ENCODE measurements at places on chromosomes 4 and X.
A peak's percentile ranks its signal among the peaks of the same experiment; 100 is the strongest.

DNA sequence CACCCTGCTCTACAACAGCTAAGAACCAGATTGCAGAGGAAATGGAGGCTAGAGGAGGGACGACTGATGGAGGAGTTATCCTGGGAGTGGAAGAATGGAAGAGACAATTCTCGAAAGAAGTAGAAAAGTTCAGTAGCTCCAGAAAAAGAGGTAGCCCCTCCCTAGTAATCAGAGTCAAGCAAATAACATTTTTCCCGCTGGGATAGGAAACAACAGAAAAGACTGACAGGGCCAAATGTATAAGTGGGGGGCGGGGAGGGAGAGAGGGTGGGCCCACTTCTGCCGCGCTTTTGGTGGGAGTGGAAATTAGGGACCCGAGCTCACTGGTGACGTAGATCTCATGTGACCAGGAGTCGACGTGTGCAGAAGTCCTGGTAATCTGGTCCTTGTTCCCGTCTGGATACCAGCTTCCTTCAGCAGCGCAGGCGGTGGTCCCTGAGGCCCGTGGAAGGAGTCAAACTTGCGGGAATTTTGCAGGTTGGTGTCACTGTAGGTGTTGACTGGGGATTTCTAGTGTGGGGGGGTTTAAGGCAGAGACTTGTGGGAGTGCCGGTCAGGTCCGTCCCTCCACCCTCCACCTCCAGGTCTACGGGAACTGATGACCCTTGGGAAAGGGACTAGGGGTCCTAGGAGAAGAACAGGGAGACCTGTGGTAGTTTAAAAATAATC is at the start of gene TCEAL9:
Gene TCEAL9 (plus strand): TSS at position 377 of the 669 bp plus-strand sequence. CDS start 1,179 bp downstream, outside the sequence.
- peak; percentile 44 for DNase-seq

DNA sequence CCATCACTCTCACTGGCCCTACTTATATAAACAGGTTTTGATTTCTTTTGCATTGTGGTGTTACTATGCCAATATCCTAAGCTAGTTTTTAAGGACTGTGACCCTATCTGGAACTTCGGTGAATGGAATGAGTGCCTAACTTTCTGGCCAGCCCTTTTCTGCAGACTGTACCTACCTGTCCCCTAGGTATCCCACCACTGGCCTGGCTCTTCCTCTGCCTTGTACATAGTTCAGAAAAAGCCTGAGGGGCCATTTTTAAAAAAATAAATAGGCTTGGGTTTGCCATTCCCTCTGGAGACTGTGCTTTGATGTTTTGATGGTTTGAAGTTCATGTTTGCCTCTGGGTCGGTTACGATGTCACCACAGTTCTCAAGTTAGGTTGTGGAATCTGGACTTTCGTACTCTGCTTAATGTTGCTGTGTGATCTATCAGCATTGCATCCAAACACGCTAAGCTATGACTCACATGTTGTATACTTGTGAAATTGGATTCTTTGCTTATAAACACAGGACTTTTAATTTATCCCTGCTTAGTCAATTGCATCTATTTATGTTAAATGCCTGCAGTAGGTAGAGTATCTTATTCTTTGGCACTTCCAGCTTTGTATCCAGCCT is 182.0 kb downstream of the ANKRD50 start:
- DNase-seq, result no peak

- no peak for DNase-seq
Measured at GRCh38 chrX:13000301-13000811, 25.4 kb downstream of the TMSB4X start.

GRCh38 chr4:158527516-158527915 is 5.8 kb downstream of the RXFP1 start:
- no peak for DNase-seq

- DNase-seq, result no peak
Measured at GRCh38 chrX:20861113-20861512, 513.1 kb upstream of the CNKSR2 start.

DNA sequence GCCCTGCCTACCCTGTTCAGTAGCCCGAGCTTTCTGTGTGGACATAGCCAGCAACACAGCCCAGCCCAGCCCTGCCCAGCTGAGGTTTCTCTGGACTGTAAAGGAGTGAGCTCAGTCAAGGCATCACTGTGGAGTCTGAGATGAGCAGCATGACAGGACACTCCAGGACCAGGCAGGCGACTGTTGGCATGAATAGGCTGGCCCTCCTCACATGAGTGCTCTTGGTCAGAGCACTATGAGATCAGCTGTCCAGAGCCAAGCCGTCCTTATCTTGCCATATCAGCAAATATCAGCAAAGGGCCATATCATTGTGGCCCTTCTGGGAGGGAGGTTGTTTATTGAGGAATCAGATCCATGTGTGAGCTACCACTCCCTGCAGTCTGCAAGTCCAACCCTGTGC is 30.9 kb downstream of the REELD1 start:
- DNase-seq, result no peak

DNA sequence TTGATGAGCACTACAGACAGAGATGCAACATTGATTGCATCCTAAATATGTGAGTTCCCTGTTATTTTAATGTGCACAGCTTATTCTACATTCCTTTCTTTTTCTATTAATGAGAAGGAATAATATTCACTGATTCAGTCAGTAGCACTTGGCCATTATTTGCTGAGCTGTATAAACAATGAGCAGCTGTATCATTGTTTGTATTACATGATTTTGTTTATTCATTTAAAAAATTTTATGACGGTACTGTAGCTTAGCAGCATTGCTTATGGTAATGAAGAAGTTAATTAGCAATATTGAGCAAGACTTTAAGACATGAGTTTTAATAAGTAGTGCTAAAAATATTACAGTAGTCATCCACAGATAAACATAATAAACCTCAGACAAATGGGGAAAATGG is 582.0 kb downstream of the ADGRL3 start:
- no peak for DNase-seq

GRCh38 chr4:84530871-84531270 is 31.8 kb upstream of the NKX6-1 start:
- DNase-seq, result no peak

- no peak for DNase-seq
Measured at GRCh38 chrX:119895843-119896326, at the start of gene AKAP14. TSS of gene AKAP14 (plus strand) at chrX:119895893. CDS start at chrX:119903224, 7,331 bp downstream.

DNA sequence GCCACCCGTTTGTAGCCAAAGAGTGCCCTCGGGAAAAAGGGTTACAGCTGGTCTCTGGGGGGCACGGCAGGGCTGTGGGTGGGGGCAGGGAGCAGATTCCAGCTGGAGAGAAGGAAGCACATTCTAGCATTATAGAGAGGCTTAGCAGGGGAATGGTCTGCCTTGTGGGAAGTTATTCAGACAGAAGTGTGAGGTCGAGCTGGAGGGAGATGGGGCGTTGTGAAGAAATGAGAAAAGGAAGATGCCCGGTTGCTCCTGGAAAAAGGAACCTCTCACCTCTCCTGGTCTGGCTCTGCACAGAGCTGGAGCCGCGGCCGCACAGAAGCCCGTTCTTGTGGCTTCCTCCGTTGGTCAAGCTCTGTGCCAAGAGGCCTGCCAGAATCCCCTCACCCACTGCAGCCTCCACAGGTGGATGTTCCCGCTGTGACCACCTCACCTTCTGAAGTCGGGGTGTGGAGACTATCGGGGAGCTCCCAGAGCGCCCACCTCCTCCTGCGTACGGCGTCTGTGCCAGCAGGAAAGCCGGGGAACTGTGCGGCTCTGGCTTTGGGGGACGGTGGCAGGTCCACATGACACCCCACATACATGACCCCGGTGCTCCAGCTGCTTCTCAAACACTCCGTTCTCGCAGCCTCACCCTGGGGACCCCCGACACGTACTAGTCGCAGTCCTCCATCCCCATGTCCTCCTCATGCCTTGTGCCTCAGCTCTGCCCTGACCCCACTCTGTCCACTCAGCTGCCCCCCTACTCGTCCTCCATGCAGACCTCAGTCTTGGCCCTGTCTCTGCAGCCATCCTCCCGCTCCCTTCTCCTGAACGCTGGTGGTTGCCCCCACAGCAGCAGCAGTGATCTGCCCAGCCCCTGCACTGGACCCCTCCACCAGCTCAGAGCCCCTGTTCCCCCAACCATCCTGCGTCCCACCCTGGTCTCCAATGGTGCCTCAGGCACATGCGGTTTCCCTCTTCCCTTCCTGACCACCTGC is 52.2 kb upstream of the HGFAC start:
- no peak for DNase-seq

DNA sequence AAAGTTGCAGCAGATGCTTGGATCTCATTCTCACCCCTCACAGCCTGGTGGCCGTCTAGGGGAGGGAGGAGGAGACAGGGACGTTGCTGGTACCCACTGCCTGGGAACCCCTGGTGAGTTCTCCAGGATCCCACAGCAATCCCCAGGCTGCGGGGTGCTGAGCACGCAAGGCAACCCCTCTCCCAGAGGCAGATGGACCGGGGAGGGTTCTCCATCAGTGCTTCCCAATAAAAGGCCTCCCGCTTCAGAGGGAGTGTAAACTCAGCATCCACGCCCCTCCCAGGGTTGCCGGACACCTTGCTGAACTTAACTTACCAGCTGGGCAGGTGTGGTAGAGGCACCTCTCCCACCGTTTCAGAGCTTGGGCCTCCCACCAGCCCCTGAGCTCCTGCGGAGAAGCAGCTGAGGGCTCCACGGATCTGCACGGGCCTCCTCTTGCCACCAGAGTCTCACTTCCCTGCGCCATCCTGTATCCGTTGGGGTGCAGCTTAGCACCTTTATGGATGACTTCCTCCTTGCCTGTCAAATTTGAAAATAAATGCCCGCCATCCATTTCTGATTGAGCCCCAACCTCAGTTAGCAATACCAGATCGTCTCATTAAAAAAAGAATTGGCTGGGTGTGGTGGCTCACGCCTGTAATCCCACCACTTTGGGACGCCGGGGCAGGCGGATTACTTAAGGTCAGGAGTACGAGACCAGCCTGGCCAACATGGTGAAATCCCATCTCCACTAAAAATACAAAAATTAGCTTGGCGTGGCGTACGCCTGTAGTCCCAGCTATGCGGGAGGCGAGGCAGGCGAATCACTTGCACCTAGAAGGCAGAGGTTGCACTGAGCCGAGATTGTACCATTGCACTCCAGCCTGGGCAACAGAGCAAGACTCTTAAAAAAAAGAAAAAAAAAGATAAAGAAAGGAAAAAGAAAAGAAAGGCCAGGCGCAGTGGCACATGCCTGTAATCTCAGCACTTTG is 14.8 kb upstream of the TBC1D14 start:
- DNase-seq, result no peak

- no peak for DNase-seq
Measured at GRCh38 chr4:63589796-63590195, 819.5 kb downstream of the TECRL start.

GRCh38 chrX:80817002-80817401 is 7.3 kb upstream of the BRWD3 start:
- DNase-seq, result no peak

DNA sequence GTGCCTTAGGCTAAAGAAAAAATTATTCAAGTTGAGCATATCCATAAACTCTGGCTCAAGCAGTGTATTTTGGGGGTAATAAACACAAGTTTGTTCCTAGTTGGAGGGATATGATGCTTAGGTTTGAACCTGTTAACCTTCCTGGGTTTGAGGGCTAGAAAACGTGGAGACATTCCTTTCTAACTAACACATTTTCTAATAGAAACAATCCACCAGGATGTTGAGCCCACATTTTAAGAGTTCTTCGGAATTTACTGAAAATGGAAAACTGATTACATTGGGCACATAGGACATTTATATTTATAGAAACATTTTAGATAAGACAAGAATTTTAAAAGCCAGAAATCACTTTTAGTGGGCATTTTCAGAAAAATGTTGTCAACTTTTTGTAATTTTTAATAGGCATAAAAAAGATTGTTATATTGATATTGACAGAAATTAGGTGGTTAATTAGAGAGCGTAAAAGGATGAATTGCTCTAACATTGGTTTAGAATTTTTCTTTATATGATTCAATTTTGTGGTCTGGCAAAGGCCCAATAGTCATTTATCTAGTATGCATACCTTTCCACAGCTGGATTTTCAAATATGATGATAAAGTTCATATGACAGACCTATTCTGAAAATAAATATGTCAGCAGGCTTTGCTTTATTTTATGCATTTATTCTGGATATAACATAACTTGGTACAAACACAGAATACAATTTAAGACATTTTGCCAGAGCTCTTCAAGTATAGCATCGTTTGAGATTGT is 49.2 kb downstream of the CEP44 start:
- no peak for DNase-seq

GRCh38 chr4:138070816-138071215 is 171.3 kb downstream of the SLC7A11 start:
- no peak for DNase-seq

DNA sequence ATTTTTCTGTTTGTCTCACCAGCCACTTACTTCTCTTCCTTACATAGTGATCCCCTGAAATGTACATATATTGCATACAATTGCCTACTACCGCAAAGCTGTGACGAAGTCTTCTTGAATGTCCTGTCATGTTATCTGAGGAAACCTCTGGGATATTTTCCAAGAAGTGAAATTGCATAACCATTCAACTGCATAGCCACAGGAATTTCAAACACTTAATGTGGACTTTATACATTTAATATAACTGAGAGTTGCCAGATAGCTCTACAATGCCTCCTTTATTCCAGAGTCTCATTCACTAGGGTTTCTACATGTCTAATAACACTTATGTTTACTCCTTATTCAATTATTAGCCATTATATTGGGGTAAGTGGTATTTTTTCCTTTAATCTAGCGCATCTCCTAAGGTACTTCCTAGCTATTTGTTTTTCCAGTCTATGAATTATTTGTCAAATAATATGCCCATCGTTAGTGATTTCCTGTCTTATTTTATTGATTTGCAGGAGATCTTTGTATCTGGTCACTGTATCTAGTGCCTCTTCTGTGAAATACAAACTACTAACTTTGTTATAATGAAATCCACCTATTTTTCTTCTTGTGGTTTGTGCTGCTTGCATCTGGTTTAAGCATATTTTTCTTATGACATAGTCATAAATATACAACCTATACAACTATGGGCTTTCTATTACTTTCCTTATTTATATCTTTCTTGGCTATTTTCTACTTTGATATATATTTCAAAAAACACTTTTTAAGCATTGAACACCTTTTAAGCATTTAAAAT is 69.2 kb upstream of the GRID2 start:
- no peak for DNase-seq

- DNase-seq, result no peak
Measured at GRCh38 chrX:136825771-136826170, 45.0 kb upstream of the ARHGEF6 start.

DNA sequence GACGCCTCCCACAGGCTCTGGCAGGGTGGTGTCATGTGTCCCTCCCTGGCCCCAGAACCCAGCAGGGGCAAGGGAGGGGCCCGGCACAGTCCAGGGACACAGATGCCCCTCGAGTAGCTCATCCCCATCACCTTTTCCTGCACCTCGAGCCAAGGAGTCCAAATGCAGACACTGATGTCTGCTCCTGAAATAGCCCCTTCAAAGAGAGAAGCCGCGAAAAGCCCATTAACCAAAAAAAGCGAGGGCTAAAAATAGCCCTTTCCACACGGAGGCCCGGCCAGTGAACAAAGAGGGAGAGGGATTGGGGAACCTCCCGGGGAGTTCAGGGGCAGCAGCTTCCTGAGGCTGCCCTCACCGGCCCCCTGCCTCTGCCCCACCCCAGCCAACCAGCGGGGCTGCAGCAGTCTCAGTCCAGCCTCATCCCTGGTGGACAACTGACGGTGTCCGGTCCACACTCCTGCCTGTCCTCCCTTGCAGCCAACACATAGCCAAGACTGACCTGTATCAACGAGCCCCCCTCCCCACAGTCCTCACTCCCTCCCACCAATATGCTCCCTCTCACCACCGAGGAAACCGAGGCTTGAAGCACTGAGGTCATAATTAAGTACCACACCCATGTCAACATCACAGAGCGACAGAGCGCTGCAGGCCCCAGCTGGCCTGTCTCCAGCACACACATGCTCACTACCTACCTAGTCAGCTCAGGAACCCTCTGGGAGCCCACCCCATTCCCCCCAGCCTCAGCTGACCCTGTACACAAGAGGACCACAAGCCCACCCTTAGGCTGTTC is 23.9 kb downstream of the WDR1 start:
- DNase-seq, result no peak

GRCh38 chrX:16977771-16978170 is 31.3 kb downstream of the REPS2 start:
- DNase-seq, result no peak

Measured in NCI-H774 (cell line).